ENCODE measurements at places on chromosomes 6 and 20.

DNA sequence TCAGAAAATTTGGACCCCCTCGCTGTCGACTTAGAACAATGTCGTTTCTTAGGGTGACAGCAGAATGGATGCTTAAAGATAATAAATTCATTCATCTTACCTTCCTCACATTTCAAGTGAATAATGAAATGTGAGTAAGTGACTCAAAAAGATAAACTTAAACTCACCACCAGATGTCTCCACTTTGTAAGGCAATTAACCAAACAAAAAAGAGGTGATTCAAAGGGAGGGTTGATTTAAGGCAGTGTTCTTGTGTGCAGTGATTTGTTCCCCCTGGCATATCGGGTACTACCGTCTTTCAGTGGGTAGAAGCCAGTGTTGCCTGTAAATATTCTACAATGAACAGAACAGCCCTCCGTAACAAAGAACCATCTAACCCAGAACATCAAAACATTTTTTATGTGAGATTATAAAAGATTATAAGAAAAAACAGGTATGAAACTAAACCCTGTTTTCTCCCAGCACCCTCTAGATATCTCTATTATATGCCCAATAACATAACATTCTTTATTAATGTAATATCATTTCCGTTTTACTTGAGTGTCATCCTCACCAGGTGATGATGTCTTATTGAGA, 589.7 kb downstream of the CBLN4 start:
- no peak for DNase-seq

- DNase-seq, result no peak
Observed at GRCh38 chr6:129368076-129368475, 341.9 kb downstream of the ARHGAP18 start.

- no peak for DNase-seq
Observed at GRCh38 chr20:57690525-57690924, 19.3 kb downstream of the PMEPA1 start.

- no peak for DNase-seq
Observed at GRCh38 chr6:390914-391558, 516 bp upstream of the IRF4 start.

DNA sequence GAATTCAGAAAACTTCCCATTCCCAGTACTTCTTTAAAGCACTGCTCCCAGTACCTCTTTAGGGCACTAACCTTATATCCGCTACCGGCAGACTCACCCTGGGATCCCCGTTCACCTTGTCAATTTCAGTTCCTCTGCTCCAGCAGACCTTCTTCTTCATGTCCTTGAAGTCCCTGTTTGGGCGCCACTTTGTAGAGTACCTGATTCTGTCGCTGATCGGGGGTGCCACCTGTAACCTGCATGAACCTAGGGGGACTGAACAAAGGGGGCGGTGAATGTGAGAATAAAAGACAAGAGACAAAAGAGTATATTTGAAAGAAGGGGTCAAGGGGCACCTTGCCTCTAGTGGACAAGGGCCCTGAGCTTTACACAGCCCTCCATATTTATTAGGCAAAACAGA, 4.9 kb upstream of the GINS1 start:
- DNase-seq, result no peak

DNA sequence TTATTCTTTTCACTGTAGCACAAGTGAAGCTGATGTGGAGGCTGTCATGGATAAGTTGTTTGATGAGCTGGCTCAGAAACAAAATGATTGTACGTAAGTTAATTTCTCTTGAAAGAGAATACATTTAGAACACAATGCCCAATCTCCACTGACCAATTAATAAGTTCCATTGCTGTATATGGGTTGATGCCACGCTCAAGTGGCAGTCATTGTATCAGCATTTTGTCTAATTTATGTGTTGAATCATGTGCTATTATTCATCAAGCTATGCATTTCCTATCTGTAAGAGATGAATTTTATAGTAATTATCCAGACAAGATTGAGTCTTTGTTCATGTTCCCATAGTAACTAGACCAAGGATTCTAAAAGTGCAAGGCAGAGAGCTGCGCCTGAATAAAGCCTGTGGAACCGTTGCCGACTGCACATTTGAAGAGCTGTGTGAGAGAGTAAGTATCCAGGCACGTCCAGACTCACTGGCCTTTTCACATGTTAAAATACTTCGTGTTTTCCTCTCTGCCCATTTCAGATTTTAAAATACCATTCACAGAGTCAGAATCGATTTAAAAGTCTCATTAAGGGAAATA, 83.8 kb upstream of the FOXO3 start:
- no peak for DNase-seq

DNA sequence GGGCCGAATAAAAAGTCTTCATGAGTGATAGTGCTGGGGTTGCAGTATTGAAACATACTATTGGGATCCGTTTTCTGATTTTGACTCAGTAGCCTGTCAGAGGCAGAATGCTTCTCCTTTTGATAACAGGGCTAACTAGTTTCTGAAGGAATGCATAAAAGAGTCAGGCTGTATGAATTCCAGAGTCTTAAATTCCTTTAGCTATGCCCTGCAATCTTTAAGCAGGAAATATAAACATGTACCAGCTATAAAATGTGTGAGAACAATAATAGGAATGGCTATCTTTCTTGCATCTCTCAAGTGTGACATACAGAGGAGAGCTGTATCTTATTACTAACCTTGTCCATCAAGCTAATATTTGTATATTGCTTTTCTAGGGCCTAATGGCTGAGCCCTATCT, 917.1 kb downstream of the KIF16B start:
- DNase-seq, result no peak

DNA sequence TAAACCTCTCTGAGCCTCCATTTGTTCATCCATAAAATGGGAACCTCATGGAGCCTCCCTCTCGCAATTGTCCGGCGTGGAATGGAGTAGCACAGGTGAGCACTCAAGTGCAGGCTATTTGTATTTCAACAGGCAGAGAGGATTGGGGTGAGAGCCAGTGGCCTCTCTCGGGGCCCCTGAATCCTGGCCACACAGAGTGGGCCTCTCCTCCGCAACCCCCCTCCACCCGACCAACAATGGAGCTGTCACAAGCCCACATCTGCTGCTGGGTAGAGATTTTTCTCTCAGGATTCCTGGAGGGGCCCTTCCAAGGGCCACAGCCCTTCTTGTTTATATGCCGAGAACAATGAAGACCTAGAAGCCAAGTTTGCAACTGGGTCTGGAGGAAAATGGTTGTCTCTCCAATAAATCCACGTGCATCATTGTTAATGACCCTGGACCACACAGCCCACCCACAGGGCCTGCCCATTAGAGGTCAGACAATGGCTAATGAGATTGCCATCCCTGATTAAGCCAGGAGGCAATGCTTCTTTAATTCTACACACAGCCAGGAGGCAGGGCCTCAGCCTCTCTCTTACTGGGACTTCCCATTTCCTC, 233.0 kb downstream of the ANKRD60 start:
- DNase-seq, result no peak

- DNase-seq, result no peak
Observed at GRCh38 chr6:138970856-138971425, 17.1 kb downstream of the REPS1 start.

GRCh38 chr6:142482974-142483373, 181.2 kb downstream of the ADGRG6 start:
- no peak for DNase-seq

GRCh38 chr6:113998811-113999210, 27.9 kb upstream of the HDAC2 start:
- DNase-seq, result peak; percentile 35

DNA sequence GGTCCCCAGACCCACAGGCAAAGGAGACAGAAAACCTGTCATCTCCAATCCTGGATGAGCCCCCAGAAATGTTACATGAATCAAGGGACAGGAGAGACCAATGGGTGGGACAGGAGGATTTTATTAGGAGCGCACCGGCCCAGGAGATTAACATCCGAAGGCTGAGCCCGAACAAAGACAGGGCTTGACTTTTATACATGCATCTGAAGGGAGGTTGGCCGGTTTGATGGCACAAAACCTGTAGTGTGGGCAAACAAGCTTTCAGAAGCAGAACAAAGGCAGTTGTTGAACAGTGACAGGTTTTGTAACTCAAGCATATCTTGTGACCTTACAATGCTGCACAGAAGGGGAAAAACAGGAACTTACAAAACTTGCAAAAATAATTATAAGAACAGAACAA, 83.9 kb upstream of the GPR6 start:
- DNase-seq, result no peak

GRCh38 chr20:45507011-45507820, 8.2 kb downstream of the SPINT3 start:
- DNase-seq, result no peak

- no peak for DNase-seq
Observed at GRCh38 chr6:135226537-135226936, 45.4 kb downstream of the MYB start.

GRCh38 chr6:107800564-107801164, 23.4 kb downstream of the SCML4 start:
- DNase-seq, result no peak

DNA sequence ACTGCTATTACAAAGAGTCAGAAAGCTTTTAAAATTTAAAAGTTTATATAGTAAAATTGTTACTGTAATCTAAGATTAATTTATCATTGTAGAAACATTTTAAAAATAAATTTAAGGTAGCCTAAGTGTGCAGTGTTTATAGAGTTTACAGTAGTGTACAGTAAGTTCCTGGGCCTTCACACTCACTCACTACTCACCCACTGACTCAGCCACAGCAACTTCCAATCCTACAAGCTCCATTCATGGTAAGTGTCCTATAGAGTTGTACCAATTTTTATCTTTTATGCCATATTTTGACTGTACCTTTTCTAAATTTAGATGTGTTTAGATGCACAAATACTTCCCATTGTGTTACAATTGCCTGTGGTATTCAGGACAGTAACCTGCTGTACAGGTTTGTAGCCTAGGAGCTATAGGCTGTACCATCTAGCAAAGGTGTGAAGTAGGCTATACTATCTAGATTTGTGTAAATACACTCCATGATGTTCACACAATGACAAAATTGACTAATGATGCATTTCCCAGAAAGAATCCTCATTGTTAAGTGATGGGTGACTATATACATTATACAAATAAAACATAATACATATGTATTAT, 10.2 kb upstream of the TMEM170B start:
- DNase-seq, result no peak

- no peak for DNase-seq
Observed at GRCh38 chr6:14975471-14975817, 270.4 kb upstream of the JARID2 start.

DNA sequence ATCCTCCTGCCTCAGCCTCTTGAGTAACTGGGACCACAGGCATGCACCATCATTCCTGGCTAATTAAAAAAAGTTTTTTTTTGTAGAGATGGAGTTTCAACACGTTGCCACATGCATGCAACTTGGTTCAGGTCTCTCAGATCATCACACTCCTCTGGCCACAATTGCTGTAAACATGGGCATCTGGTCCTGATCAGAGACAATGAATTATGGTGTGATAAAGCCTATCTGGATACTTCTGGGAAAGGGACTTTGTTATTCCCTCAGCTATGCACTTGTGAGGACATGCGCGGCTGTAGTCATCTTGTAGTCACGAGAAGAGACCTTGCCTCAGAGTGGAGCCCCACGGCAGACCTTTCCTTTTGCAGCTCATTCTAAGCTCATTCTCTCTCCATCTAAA, 210.9 kb upstream of the ZFP64 start:
- no peak for DNase-seq

GRCh38 chr6:130720076-130720715, 107.0 kb upstream of the SMLR1 start:
- DNase-seq, result no peak

- no peak for DNase-seq
Observed at GRCh38 chr20:10780901-10781300, 107.1 kb upstream of the JAG1 start.

GRCh38 chr20:16349523-16350260, 223.6 kb downstream of the KIF16B start:
- no peak for DNase-seq

- no peak for DNase-seq
Observed at GRCh38 chr6:100761841-100762240, 119.3 kb downstream of the ASCC3 start.

GRCh38 chr6:148770408-148771211, 23.8 kb downstream of the UST start:
- DNase-seq, result no peak

- no peak for DNase-seq
Observed at GRCh38 chr20:6714279-6714711, 53.2 kb upstream of the BMP2 start.

GRCh38 chr6:17225767-17226630, 55.2 kb upstream of the RBM24 start:
- no peak for DNase-seq

DNA sequence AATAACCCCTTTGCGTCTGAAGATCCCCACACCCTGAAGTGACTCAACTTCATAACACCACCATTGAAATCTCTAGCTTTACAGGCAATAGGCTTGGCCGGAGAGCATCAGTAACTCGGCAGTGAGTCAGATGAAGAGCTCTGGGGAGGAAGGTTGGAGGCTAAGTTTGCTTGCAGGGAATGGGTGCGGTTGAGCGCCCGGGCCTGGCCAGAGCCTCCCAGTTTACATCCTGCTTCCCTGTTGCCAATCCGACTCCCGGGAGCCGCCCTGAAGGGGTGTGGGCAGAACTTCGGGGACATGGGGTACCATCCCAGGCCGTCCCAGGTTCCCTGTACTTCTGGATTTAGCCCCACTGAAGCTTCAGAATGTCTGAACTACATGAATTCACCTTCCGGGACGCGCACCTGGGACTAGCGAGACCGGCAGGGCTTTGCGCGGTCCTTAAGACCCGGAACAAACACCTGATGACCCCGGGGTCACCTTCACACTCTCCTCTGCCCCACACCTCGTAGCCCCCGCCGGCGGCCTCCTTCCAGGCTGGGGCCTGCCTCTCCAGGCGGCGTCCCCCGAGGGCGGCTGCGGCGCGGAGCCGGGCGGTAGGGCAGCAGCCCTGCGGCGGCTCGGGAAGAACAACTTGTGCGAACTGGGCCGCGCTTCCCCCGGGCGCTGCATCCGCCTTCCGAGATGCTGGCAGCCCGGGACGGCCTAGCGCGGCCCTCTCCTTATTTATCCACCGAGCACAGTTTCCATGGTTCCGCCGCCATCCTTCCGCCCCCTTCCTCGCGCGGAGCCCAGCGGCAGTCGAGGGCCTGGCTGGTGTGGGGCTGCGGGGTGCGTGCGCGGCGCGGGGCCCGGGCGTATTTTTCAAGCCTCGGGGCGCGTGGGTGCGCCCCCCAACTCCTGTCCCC, 56.6 kb upstream of the RREB1 start:
- no peak for DNase-seq

GRCh38 chr20:14955399-14955798, 618.0 kb upstream of the FLRT3 start:
- no peak for DNase-seq

DNA sequence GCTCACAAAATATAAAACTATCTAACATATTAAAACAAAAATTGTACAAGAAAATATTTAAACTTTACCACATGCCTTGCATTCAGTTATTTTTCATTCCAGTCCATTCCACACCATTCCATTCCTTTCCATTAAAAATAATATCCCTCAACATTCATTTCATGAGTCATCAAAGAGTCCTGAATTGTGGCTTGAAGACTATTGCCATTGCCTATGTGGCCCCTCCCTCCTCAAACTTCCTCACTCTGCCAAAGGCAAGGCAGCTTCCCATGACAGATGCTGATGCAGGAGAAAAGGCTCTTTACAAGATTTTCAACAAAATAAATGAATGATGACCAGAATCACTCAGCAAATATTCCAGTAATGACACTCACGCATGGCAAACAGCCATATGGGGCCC, 31.7 kb downstream of the IL20RA start:
- no peak for DNase-seq

- no peak for DNase-seq
Observed at GRCh38 chr6:154901876-154902552, 93.1 kb upstream of the TIAM2 start.
